ENCODE measurements at places on chromosomes 6 and 20.

GRCh38 chr6:30763618-30764489 lies 19.5 kb upstream of the IER3 start:
- no peak for DNase-seq

DNA sequence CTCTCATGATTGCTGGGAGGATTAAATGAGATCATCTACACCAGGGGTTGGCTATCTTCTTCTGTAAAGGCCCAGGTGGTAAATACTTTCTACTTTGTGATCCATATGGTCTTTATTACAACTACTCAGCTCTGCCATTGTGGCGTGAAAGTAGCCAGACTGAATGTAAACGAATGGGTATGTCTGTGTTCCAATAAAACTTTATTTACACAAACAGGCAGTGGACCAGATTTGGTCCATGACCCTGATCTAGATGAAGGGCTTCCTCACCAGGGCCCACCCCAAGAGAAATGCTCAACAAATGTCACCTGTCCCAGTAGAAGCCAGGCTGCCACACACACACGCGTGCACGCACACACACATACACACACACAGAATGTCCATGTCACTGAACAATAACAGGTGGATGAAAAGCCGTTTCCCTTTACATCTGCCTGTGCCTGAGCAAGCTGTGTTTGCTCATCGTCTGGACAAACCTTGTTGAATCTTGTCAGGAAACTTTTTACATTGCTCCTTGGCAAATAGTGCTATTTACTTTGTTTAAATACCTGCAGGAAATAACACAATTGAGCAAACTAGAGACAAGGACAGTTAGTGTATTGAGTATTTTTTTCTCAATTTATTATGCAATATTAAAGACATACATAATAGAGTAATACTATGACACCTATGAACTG lies 114.3 kb downstream of the EYA2 start:
- DNase-seq: no peak

DNA sequence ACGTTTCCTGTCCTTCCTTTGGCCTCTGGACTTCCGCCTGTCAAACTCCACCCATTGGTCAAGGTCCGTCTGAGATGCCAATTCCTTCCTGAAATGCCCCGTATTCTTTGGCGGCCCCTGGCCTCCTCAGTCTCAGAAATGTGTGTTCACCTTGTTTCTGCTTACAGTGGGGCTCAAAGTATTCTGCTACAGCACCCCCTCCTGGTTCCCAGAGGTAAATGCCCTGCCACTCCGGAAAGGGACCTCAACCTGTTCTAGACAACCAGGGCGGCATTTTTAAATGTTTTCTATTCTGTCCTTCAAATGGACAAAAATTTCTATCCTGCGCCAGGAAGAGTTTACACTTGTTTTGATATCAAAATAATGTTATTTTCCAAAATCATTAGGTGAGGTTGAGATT lies 12.1 kb upstream of the PAX1 start:
- DNase-seq: no peak

DNA sequence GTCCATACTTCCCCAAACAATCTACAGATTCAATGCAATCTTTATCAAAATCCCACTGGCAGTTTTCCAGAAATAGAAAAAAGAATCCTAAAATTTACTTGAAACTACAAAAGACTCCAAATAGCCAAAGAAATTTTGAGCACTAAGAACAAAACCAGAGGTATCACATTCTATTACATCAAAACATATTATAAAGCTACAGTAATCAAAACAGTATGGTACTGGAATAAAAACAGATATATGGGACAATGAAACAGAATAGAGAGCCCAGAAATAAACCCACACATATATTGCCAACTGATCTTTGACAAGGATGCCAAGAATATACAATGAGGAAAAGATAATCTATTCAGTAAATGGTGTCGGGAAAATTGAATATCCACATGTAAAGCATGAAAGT lies 46.0 kb upstream of the FBXO30 start:
- no peak for DNase-seq

DNA sequence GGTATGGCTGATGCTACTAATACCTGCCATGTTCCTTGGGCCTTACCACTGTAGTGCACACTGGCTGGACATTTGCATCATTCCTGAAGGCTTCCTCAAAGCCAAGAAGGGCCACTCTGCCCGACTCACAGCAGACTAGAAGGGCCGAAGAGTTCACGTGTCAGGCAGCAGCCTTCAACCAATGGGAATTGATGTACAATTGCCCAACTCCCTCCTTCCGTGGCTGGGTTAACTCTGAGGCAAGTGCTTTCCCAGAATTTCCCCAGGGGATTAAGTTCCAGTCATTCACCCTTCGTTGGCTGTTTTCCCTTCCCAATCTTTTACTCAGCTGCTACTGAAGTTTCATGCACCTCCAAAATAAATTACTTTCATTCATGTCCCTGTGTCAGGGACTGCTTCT lies 29.8 kb downstream of the PSMB9 start:
- no peak for DNase-seq

GRCh38 chr6:86856379-86856778 lies 80.9 kb upstream of the HTR1E start:
- DNase-seq: no peak

GRCh38 chr6:161543684-161544309 lies 269.9 kb upstream of the AGPAT4 start:
- no peak for DNase-seq

DNA sequence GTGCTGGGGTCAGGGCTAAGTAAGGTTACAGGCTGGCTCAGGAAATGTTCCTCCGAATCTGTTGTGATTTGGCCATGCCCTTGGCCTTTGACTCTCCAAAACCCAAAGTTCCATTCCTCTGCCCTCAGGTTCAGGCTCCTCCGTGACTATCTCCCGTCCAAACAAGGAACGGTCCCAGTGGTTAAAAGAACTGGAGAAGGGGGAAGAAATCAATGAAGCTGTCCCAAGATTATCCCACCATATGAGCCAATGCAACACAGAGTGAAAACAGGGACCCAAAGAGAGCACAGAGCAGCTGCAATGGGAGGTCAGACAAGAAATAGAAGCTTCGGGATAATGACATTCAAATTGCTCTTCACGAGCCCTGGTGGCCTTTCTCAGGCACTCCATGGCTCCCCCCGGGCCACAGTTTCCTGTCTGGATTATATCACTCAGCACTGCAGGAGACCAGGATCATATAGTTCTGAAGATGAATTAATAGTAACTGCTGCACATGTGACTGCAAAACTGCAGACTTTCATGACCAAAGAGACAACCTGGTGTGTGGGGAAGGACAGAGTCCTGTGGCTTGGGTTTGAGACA lies 211.3 kb downstream of the ZNF217 start:
- DNase-seq: no peak

All from T-helper 2 cell (primary cell).